ENCODE measurements at places on chromosomes 6 and 20. TPM values are rescaled to one million over a fixed set of nuclear protein-coding genes. Genes with fewer than 3 reads are reported as not detected.

- no peak for DNase-seq
- H3K27ac ChIP-seq, result no peak overlapping the region
- H3K4me3 ChIP-seq, result no peak overlapping the region
Observed at GRCh38 chr6:169247991-169248390, 5.7 kb downstream of the THBS2 start.

GRCh38 chr20:25532015-25532751, 53.1 kb downstream of the NINL start:
- H3K4me1 ChIP-seq, result peaks cover 7% of the 10 kb centered on the region
- no peaks in the 10 kb centered on the region for H3K36me3 ChIP-seq
- peak; percentile 23 for DNase-seq
- no peak overlapping the region for H3K27ac ChIP-seq
- H3K27me3 ChIP-seq, result no peaks in the 10 kb centered on the region
- H3K4me3 ChIP-seq, result no peak overlapping the region

DNA sequence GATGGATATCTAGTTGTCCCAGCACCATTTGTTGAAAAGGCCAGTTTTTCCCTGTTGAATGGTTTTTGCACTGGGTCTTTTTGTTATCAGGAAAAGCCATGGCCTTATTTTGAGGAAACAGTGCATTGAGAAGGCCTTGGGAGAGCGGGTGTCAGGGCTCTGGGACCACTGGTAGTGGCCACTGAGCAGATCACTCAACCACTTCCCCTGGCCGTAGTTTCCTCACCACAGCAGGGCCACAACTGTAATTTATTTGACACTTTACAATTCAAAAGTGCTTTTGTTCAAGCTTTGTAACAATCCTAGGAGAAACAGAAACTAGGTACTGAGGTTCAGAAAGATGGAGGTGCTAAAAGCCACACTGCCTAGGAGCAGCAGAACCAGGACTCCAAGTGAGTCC, 281.8 kb downstream of the GMDS start:
- H3K4me3 ChIP-seq, result no peak overlapping the region
- no peak overlapping the region for H3K27ac ChIP-seq
- H3K4me1 ChIP-seq, result no peaks in the 10 kb centered on the region
- no peaks in the 10 kb centered on the region for H3K36me3 ChIP-seq
- DNase-seq, result no peak

DNA sequence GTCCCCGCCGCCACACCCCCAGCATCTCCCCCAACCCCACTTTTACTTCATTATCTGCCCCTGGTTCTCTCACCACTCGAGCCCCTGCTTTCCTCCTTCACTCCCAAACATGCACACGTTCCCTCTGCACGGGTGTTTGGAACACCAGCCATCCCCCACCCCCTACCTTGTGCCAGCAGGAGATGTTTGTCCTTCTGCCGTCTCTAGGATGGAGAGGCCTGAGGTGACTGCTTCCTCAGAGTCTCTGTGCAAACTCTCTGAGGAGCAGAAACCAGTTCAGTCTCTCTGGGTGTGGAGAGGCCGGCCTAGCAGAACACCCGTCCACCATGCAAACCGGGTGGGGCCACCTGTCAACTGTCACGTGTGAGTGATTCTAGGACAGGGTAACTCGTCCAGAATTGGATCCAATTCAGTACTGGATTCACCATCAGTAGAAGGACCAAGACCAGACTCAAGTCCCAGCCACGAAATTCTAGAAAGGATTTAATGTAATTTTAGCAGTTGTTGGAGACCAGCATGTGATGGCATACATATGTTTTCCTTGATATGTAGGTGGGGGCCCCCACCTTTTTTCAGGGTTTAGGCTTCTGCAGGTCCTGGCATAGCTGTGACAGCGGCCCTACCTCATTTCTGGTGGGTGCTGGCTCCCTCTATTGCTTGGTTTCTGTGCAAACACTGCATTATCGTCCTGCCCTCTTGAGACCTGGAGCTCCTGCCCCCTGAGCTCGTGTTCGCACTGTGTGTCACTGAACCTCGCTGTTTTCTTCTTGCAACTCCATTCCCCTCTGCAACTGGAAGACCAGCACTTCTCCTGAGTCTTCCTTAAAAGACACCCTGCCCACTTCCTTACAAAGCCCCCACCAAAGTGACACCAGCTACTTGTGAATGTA, at the start of gene RAET1E:
RAET1E (minus strand) TSS at position 259 of the 890 bp plus-strand sequence. CDS start 7,212 bp downstream, outside the sequence.
- DNase-seq, result peak; percentile 13
- peaks cover 47% of the 10 kb centered on the region for H3K4me1 ChIP-seq
- H3K27me3 ChIP-seq, result peaks cover 8% of the 10 kb centered on the region

GRCh38 chr6:18016133-18016532, 28.7 kb upstream of the KIF13A start:
- H3K27ac ChIP-seq, result no peak overlapping the region
- no peaks in the 10 kb centered on the region for H3K27me3 ChIP-seq
- H3K4me3 ChIP-seq, result no peak overlapping the region

GRCh38 chr6:3765415-3765814, 13.9 kb upstream of the PXDC1 start:
- no peaks in the 10 kb centered on the region for H3K36me3 ChIP-seq
- no peaks in the 10 kb centered on the region for H3K27me3 ChIP-seq
- no peak overlapping the region for H3K27ac ChIP-seq
- H3K4me3 ChIP-seq, result no peak overlapping the region

DNA sequence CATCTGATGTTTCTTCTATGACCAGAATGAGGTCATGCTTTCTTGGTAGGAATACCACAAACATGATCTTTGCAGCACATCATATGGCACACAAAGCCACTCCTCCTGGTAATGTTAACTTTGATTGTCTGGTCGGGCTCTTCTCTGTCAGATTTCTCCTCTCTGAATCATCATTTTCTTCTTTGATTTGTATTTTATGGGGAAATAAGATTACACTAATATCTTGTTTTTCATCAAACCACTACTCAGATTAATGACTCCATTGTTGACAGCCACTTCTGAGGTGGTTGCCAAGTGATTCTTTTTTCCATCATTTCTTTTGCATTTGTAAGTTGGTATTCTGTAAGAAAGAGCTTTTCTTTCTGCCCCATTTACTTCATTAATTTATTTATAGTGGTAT, 29.5 kb downstream of the TRMT11 start:
- H3K4me3 ChIP-seq, result no peak overlapping the region
- H3K27me3 ChIP-seq, result no peaks in the 10 kb centered on the region
- H3K4me1 ChIP-seq, result no peaks in the 10 kb centered on the region

The GRM1 gene
- total RNA-seq, result not detected

The JPH2 gene
- total RNA-seq, result 0.59 TPM

The RAET1L gene
- 2.3 TPM for total RNA-seq

The HDAC2 gene
- total RNA-seq, result 170 TPM

The NT5E gene
- 76.5 TPM for total RNA-seq
